Activated CD4-positive, alpha-beta T cell treated with anti-CD3 and anti-CD28 coated beads for 36 hours (primary cell): ENCODE measurements at places on chromosomes 6 and 20.
A peak's percentile ranks its signal among the peaks of the same experiment; 100 is the strongest.

GRCh38 chr20:50895111-50895830 lies 36.0 kb downstream of the ADNP start:
- DNase-seq: no peak

DNA sequence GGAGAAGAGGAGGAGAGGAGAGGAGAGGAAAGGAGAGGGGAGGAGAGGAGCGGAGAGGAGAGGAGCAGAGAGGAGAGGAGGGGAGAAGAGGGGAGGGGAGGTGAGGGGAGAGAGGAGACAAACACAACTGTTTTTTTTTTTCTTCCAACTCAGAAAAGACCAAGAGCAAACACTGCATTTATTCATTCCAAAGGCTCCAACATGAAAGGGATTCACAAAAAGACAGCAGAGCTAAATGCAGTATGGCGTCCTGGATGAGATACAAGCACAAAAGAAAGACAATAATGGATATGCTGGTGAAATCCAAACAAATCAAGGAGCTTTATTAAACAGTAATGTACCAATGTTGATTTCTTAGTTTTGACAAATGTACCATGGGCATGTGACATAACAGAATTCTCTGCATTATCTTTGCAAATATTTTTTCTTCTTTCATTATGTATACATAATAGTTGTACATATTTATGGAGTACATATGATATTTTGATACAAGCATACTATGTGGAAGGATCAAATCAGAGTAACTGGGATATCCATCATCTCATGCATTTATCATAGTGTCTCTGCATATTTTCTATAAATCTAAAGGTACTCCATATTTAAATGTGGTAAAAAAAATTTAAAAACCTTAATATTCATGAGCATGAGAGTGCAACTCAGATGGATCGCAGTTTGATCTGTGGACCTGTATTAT lies 204.6 kb downstream of the CBLN4 start:
- no peak for DNase-seq

GRCh38 chr6:134878136-134878535 lies 71.8 kb downstream of the ALDH8A1 start:
- no peak for DNase-seq

GRCh38 chr6:168305096-168305749 lies 14.4 kb downstream of the DACT2 start:
- no peak for DNase-seq

- peak; percentile 22 for DNase-seq
These were observed 21.4 kb upstream of the AKIRIN2 start for GRCh38 chr6:87723170-87724078.

DNA sequence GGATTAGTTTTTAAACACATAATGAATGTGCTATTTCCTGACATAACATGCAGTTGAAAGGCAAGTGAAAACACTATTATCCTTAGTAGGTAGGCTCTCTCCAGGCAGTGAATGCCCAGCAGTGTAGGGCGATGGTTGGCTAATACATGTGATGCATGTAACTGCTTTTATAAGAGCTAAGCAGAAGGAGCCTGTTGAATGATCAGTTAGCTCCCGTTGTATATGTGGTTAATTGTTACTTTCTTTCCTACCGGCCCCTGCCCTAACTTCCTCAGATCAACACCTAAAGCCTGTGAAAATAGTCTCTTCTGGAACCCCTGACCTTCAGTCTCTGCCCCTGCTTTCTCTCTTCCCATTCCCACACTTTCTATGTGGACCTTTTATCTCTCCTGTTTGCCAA lies 10.5 kb downstream of the SOX4 start:
- no peak for DNase-seq

DNA sequence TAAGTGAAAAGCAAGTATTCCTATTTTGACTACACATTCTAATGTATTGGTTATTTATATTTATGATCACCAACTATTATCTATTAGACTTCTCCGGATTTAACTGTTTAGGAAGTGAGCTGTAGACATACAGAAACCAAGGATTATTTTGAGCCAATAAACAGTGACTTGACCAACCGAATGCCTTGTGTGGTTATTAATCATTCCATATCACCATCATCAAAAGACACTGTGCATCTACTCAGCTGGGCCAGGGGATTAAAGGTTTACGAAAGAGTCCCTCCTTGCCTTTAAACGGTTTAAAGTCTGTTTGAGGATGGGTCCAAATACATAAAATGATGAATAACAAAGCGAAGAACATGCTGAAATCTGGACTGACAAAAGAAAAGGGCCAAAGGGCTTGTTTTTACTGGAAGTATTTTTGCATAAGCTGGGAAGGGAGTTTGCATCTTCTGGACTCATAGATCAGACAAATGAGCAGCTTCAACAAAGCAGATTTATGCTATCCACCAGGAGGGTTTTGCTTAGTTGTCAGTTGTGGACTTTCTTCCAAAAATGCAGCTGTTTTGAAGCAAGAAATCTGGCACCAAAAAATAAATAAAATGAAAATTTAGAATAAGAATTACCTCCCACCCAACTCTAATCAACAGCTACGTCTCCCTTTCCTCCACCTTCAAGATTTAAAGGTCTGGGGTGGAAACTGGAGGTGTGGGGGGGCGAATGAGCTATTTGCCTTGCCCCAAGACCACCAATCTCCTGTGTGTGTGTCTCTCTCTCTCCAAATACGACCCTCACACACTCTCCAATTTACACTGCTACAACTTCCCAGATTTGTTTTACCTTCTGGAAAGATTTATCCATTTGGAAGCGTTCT lies 33.6 kb upstream of the ID4 start:
- no peak for DNase-seq

DNA sequence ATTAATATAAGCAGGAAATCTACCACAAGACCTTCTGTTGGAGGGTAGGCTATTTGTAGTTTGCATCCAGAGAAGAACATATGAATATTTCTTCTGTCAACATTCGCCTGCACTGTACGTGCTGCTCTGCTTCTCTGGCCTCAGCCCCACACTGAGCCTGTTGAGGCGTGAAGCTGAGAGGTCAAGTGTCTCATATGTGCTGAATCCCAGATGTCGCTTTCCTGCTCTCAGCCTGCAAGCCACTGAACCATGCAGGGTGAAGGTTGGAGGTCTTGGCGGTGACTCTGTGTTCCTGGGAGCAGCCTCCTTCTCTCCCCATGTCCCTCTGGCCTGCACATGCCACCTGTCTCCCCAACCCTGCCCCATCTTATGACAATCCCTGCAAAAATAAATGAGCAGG lies 83.6 kb downstream of the TMEM170B start:
- no peak for DNase-seq

DNA sequence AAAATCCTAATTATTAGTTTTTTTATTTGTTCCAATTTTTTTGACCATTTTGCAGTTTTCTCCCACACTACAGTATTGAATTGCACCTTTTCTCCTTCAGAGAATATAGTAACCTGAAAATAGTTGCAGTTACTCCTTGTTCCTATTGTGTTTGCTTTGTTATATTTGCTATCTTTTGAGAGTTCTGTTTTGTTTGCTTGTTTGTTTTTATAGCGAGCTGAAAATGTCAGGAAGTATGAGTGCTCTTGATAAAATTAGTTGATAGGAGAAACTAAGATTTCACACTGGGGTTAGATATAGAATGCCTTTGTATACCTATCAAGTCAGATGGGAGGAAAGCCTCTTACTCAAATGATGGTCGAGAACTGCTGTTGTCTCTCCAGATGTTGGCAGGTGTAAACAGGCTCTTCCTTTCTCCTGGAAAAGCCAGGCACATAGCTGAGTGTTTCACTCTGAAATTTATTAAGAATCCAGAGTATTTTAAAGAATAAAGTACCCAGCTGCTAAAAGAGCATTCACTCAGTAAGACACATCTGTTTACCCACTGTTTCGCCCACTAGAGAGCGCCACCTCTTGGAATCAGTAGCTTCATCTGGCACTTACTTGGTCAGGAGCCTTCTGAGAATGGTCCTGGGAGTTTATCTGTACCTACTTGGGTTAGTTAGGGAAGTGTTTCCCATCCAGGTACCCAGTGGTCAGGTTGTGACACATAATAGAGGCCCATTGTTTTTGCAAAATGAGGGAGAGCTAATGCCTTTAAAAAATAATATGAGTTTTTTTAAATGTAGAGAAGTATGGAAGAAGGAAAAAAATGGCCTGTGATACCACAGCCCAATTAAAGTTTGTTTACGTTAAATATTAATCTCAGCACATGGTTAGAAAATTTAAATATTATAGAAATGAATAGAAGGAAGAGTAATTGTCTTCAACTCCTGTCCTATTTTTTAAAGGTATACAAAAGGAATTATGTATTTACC lies 11.2 kb downstream of the NT5DC1 start:
- DNase-seq: peak; percentile 65

GRCh38 chr6:45433533-45434380 lies 56.0 kb upstream of the SUPT3H start:
- DNase-seq: no peak

DNA sequence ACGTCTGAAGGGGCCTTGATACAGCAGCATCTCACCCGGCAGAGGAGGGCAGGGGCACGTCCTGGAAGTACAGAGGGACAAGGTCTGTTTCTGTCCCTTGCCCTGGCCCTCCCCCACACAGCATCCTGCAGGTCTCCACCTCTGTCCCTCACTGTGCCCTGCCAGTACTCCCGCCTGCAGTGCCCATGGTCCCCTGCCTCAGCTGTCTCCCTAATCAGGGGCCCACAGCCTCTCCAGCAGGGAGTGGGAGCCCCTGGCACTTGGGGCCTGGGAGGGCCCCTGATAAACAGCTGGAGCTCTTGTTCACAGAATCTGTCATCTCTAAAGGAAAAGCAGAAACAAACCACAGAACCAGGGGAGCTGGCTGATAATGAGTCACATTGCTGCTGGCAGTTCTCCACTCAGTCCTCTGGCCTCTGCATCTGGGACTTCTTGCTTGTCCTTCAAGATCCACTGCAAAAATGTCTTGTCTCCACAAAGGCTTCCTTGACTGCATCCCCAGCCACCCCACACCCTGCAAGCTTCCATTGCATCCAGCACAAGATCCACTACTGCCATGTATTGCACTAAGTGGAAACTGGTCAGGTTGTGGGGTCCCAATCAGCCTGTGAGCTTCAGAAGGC lies 33.2 kb upstream of the TAF8 start:
- DNase-seq: peak; percentile 72

GRCh38 chr6:43791745-43792422 lies 21.9 kb downstream of the VEGFA start:
- no peak for DNase-seq

- no peak for DNase-seq
These were observed 159.7 kb downstream of the GMDS start for GRCh38 chr6:2085657-2086056.

- DNase-seq: no peak
These were observed 332.1 kb downstream of the UTRN start for GRCh38 chr6:144617191-144617590.

GRCh38 chr20:43680981-43681380 lies 14.1 kb downstream of the MYBL2 start:
- no peak for DNase-seq

DNA sequence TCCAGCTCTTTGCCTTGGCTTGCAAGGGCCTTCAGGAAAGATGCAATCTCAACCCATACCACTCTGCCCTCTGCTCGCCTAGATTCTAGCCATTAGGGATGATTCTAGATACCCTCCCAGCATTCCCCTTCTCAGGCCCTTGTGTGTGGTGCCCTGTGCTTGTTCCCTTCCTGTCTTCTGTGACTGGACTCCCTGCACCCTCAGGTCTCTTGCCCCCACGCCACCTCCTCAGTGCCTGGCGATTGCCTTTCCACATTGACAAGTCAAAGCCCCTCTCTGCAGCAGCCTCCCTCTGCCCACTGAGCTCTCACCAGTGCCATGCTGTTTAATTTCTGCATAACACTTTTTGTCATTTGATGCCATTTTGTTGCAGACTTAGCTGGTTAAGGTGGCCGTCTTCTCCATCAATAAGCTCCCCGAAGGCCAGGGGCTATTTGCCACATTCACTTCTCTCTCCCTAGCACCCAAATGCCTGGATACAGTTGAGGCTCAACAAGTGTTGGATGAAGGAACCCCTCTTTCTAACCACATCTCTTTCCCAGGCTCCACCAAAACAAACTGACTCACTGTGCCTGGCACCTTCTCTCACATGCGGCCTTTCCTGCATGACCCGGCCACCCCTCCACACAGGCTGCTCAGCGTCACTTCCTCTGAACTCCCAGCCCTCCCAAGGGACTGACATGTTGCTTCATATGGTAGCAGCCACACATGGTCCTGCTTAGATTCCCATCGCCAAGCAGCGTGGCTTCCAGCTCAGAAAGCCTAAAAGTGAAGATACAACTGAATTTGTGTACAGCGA lies 4.6 kb upstream of the TXNDC5 start:
- no peak for DNase-seq

DNA sequence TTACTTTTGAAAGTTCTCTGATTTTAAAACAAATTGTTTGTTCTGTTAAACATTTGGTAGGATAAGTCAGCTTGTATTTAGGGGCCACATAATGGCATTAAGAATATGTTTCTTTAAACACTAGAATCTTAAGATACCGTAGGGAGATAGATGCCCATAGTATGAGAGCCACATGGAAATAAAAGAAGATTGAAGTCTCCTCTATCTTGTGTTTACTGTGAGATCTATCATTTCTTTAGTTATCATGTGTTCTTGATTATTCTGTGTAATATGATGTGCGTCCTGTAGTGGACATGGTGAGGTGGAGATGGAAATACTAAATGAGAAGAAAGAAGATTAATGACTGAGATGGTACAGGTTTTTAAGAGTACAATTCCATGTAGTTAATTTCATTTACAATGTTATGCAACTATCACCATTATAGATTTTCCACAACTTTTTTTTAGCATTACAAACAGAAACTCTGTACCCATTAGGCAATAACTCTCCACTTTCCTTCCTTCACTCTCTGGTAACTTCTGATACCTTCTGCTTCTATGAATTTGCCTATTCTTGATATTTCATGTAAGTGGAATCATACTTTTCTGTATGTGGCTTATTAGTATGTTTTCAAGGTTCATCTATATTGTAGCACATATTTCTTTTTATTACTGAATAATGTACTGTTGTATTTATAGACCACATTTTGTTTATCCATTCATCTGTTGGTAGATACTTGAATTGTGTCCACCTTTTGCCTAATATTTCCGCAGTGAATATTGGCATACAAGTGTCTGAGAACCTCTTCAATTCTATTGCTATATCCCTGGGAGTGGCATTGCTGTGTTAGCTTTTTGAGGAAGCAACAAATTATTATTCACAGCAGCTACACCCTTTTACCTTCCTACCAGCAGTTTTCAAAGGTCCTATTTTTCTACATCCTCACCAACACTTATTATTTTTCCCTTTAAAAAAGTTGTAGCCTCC lies 11.5 kb downstream of the RNF146 start:
- DNase-seq: no peak

GRCh38 chr20:14801591-14802325 lies 464.3 kb upstream of the FLRT3 start:
- DNase-seq: no peak

DNA sequence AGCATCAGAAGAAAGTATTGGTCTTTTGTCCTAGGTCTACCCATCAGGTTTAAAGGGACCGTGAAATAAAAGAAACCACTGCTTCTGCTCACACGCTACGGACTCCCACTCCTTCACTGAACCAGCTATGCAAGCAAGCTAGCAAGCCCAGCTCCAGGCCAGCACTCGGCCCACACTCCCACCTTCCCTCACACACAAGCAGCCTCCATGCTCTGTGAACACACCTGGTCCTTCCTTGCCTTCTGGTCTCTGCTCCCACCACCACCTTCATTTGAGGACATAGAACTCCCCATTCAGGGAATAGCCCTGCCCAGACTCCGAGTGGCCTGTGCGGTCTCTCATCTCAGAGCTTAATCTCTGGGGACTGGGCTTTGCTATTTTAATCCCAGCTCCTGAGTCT lies 436.4 kb upstream of the CDH4 start:
- DNase-seq: no peak
